ENCODE measurements at places on chromosomes 2 and 18.

DNA sequence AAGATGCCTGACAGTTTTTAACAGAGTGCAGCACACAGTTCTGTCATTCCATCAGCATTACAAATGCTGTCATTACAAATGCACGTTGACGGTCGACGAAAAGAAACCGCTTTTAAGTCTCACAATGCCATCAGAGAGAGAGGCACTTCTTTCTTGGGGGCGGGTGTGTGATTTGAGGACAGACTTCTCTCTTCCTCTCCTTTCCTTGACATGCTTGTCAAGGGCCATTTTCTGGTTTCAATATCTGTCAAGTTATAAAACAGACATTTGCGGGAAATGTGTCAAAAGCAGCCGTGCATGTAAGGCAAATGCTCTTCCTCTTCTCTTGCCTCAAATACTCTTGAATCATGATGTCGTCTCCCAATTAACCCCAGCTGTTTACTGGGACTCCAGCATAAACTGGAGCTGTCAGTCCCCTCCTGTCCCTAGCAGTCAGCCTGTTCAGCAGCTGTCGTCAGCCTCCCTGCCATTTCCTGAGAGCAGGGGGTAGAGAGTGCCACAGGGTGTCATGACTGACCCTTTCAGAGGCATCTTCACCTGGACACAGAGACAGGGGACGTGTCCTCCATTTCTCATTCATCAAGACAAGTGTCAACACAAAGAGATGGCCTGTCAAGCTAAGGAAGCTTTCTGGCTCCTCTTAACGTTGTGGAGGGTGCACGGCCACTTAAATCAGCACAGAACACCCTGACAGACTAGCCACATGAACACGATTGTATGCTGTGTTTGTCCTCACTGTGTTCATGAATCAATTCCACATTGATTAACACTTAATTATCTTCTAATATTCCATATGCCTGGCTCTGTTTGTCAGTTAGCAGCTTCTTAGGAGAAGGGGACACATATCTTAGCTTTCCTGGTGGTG, 305.4 kb upstream of the RAB6C start:
- DNase-seq, result no peak

GRCh38 chr2:151849413-151850010, 21.3 kb upstream of the ARL5A start:
- no peak for DNase-seq

- no peak for DNase-seq
Observed at GRCh38 chr2:179097131-179097530, 47.2 kb upstream of the CCDC141 start.

- DNase-seq, result no peak
Observed at GRCh38 chr2:7515327-7515726, 598.1 kb downstream of the RNF144A start.

GRCh38 chr18:7321831-7322230, 90.9 kb downstream of the LRRC30 start:
- DNase-seq, result no peak

DNA sequence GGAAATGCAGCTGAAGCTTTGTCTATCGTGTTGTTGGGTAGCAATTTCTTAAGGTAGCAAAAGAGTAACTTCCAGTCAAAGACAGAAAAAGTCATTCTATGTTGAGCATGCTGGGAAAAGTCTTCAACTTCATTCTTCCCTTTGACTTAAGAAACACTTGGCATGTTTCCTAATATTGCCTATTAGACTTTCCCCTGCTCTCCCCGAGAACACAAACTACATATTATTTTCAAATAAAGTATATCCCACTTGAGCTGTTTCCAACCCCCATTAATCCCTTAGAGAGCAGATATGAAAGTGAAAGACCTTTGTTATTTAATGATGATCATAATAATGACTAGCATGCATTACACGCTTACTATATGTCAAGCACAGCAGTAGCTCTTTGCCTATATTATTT, 136.0 kb upstream of the SPOPL start:
- DNase-seq, result no peak

DNA sequence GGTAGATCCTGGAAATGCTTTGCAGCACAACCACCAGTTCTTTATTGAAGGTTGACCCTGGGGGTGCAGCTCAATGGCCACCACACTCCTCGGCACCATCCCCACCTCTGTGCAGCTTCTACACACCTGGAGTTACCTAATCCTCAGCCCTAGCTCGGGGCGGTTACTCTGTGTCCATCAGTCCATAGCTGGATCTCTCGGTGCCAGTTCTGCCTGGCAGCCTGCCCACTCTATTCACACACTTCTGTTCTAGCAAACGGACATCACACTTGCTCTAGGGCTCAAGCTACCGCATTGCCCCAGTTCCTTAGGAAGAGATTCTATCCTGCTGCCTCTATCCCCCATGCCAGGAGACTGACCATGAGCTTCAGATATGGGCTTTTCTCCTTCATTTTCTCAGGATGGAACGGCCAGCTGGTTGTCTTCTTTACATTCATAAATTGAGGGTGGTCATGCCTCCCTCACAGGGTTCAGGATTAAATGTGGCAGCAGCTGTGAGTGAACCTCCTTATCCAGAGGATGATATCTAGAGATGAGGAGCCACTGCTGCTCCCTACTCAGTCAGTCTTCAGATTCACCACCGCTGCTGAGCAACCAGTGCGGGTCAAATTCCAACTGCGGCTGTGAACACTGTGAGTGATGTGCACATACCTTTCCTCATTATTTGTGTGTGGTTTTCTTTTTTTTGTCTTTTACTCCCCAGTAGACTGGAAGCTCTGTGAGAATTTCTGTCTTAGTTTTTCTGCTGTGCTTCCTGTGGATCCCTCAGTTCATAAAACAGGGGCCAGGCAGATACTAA, 66.9 kb upstream of the TRIB2 start:
- DNase-seq, result no peak

GRCh38 chr2:209648714-209649113, 122.9 kb upstream of the UNC80 start:
- DNase-seq, result no peak

DNA sequence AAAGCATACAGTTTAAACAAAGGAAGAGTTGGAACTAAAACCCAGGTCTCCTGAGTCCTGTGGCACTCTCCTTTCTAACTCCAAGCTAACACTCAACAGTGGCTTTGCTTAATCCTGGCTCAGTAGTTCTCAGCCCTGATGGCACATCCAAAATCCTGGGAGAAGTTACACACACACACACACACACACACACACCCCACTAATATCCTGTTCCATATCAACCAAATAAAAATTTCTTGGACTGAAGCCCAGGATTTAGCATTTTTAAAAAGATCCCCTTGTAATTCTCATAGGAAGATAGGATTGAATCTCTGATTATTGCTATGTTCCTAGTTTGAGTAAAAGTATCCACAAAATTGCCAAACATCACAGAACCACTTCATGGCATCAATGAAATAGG, 136.1 kb upstream of the RIOK3 start:
- DNase-seq, result no peak

DNA sequence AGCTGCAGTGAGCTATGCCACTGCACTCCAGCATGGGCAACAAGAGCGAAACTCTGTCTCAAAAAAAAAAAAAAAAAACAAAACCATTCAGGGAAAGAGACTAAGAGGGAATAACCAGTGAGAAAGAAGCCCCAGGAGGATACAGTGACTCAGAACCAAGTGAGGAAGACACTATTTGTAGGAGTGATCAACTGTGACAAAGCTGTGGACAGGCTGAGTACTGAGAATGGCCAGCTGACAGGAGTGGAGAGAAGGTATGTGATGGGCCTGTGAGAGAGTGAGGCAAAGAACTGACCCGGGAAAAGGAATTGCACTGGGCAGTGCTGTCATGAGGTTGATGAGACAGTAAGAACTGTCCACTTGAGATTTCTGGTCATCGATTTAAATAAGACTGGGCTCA, 6.7 kb upstream of the LCT start:
- DNase-seq, result no peak

GRCh38 chr2:41484858-41485234, 563.0 kb upstream of the PKDCC start:
- peak; percentile 61 for DNase-seq

DNA sequence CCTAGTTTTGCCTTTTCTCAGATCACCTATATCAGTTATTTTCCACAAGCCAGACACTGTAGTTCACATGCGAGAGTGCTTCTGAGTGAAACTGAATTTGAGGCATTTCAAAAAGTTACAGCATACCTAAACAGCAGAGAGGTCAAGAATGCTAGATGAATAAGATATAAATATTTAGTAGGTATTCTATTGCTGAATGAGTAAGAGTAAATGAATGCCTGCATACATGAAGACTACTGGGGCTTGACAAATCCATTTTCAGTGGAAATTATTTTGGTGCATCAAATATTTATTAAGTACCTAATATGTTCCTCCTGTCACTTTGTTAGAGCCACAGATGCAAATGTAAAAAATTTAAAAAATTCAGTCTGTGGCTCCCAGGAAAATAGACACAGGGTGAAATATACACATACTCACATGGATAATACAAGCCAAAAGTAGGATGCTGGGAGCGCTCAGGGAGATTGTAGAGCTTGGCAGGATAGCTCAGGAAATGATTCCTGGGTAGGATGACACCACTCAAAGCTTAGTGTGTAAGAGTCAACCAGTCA, 27.6 kb upstream of the CDC42EP3 start:
- DNase-seq, result no peak

DNA sequence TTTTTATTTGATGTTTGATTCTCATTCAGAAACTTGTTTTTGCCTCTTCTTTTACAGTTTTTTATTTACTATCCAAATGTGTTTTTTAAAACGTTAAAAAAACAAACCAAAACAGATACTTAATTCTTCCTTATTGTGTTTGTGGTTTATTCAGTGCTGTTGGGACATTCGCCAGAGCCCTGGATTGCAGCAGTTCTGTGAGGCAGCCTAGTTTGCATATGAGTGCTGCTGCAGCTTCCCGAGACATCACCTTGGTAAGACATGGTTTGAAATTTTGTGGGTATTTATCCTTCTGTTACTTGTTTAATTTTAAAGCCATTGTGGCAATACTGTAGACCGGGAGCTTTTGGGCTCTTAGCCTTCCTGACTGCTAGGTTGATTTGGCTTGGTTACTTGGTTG, 91.2 kb downstream of the MTA3 start:
- no peak for DNase-seq

DNA sequence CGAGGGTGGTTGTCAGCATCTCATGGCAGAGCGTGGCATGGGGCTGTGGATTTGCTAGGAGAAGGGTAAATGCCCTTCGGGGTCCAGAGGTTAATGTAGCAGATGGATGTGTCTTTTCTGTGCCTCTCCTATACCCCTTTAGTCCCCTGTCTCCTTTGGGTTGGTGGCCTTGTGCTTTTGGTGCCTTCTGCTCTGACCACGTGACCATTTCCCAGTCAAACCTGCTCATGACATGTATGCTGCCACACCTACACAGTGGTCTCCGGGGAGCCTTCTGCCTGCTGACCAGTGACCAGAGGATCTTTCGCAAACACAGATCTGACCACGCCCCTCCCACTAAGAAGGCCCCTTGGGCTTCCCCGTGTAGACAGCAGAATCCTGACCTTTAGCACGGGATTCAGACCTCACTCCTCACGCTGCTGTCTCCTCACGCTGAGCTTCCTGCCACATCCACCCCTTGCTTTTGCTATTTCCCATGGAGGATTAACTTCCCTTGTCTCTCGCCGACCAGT, 116.2 kb downstream of the ACOXL start:
- no peak for DNase-seq

Measured in forelimb muscle (tissue), 1 donor.